Colonic mucosa (tissue), 4 donors: ENCODE measurements at places on chromosomes 6 and 20. TPM values are rescaled to one million over a fixed set of nuclear protein-coding genes. Genes with fewer than 3 reads are reported as not detected.

GRCh38 chr20:59402681-59403080 lies 102.3 kb downstream of the EDN3 start:
- no peak for DNase-seq

Gene EYS
- total RNA-seq: 0.64 TPM

DNA sequence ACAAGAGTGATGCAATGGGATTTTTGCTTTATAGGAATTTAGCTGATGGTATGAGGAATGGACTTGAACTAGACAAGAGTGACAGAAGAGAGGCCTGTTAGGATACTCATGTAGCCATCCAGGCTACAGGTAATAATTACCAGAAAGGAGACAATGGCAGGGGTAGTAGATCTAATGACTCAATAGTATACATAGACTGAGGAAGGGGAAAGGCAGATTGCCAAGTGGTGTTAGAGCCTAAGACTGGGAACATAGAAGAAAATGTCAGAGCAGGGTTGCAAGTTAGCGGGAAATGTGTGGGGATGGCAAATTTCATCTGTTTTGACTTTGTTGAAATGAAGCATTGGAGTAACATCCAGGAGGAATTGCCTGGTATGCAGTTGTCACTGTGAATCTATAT lies 295.6 kb downstream of the UTRN start:
- no peak for DNase-seq

DNA sequence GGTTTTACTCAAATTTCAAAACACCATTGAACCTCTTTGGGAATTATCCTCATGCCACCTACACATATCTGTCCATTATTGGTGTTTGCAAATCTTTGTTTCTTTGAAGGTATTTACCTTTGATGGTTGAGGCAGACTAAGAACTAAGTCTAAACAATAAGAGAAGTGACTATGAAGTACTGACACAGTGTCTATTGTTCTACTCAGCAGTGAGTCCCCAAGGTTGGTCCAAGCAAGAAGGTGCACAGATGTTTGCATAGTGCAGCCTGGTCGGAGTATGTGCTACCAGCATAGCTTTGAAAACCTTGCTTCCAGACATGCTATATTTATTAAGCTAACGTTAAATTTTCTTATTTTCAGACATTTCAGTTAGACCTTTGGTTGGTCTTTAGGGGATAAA lies 19.5 kb downstream of the LRRC1 start:
- no peak for DNase-seq

Gene PTK6
- 91.1 TPM for total RNA-seq

Gene L3MBTL1
- 4.5 TPM for total RNA-seq

Gene VSX1
- not detected for total RNA-seq
